ENCODE measurements at places on chromosomes 5 and 9. TPM values are rescaled to one million over a fixed set of nuclear protein-coding genes. Genes with fewer than 3 reads are reported as not detected.

The C9orf153 gene
- not detected for total RNA-seq

The AHRR gene
- total RNA-seq = 4.1 TPM

The TMEM8B gene
- total RNA-seq = 1.8 TPM

DNA sequence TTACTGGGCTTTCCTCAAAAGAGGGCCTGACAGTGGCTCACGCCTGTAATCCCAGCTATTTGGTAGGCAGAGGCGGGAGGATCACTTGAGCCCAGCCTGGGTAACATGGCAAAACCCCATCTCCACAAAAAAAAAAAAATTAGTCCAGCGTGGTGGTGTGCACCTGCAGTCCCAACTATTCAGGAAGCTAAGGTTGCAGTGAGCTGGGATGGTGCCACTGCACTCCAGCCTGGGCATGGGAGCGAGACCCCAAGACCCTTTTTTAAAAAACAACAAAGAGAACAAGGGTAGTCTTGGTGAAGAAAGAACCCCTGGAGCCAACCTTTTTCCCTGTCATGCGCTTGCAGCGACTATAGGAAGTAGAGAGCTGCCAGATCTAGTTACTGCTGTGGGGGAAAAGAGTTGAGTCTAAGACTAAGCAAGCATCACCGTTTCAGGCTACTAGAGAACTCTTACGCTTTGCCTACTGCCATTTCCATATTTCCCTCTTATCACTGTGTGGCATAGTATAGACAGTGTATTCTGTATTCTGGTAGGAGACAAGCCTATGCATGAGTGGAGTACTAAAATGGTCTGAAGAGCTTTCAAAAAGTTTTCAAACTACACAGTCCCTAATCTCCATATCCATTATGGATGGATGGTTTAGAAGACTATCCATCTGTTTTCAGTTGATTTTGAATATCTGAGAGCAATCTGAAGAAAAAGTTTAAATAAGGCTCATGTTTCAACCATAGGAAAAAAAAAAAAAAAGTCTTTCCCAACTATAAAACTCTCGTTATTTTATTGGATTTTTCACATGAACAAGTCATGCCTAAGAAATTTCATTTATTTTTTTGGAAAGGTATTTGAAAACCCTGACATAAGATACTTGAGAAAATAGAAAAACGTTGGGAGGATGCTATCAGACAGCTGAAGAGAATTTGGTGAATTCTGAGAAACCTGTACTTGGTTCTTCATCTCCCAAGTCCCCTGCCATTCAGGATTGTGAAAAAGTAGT lies 2.6 kb downstream of the C9orf40 start:
- no peak for DNase-seq

DNA sequence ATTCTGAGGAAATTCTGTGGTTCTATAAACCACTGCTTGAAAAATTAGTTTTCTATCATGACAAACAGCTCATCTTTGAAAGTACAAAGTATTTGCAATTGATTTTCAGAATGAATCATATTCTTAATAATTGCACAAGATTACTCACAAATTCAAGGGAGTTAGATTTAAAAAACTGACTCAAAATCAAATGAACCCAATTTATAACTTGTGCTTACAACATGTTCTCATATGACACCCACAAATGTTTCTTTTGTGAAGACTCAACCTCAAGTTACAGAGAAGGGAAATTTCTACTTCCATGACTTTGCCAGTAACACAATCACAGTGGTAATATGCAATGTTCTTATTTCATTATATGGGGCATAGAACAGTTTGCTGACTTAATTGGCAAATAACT lies 272.0 kb upstream of the ACTBL2 start:
- no peak for DNase-seq

DNA sequence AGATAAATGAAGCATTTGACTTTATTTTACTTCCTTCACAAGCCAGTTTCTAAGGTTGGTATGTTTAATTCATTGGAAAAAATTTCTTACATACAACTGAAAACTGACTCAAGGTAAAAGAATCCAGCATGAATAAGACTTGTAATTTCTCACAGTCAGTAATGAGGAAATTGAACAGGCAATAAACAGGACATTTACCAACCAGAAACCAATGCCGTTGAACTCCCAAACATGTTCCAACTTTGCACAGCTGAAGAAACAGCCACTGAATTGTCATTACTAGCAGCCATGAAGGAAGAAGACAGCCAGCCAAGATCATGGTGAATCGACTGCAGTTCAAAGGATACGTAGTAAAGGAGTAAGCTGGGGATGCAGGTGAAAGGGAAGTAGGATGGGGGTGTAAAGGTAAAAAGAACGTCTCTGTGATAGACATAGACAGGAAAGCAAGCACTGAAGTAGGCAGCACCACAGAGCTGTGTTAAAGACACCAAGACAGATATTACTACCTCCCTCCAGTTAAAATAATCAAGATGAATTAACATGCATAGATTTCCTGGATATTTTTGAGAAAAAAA lies 21.3 kb upstream of the SLC12A2 start:
- no peak for DNase-seq

DNA sequence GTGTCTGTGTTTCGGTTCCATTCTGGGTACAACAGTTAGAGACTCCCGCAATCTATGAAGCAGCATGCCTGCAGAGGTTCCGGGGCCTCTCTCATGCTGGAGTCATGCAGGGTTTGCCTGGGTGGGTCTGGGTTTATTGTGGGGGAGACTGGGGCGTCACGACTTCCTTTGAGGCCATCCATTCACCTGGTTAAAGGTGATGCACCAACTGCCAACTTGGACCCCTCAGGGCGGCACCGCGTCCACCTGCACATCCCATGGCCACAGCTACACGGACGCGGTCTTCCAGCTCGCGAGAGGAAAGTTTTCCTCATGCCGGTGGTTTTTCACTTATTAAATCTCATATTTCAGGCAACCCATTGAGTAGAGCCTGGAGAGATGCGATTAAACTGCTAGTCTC lies 30.9 kb upstream of the IRX4 start:
- no peak for DNase-seq

- DNase-seq = no peak
These were observed 26.4 kb downstream of the ERAP1 start for GRCh38 chr5:96781031-96781971.

DNA sequence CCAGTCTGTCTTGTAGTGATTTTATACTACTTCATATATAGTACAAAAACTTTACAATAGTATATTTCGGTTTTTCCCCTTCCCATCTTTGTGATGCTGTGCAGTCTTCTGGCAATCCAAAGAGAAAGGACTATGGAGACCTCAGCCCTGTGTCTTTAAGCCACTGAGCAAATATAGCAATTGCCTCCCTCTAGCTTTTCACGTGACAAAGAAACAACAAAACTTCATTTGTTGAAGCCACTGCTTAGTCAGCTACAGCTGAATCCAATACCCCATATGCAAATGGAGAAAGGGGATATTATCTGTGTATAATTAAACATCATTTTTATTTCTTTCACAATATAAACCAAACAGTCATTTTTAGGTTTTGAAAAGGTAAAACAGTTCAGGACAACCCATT lies 142.8 kb upstream of the STK32A start:
- DNase-seq = no peak

- no peak for DNase-seq
These were observed 14.7 kb downstream of the ASTN2 start for GRCh38 chr9:117400171-117400570.

DNA sequence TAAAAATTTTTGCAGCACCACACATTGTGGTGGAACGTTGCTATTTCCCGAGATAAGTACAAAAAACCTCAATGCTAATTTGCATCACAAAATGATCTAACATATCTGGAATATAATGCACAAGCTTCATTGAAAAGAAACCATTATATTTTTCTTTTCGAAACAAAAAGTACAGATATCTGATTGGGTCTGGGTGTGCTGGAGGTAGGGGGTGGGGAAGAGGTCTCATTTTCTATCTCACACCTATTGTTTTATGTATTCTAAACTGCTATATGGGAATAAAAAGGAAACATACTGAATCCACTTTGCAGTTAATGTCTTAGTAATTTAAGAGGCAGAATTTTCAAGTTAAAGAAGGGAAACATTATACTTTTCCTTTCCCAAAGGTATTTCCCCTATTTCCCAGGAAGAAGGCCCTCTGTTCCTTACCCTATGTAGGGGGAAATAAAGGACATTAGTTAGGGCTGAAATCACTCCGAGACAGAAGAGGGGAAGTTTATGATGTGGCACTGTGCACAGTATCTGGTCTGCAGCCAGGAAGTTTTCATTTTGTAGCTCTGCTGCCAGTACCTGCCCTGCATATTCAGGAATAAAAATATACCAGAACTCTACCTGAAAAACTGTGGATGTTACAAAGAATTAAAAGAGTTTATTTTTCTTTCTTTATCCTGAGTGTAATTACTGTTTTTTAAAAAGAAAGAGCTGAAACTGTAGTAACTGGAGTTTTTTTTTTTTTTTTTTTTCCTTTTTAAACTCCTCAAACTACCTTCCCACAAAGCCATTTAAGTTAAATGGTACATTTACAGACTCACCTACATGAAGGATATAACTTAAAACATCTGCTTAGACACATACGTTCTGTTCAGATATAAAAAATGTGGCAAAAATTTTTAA lies 7.4 kb downstream of the MEF2C start:
- no peak for DNase-seq

Measured in natural killer cell treated with Interleukin-12 subunit alpha and Interleukin-12 subunit beta and Interleukin-15 and Interleukin-18, amount 100 ng/mL, for 72 hours (primary cell).